ENCODE measurements at places on chromosomes 11 and 22. TPM values are rescaled to one million over a fixed set of nuclear protein-coding genes. Genes with fewer than 3 reads are reported as not detected.

- no peaks in the 10 kb centered on the region for H3K36me3 ChIP-seq
- H3K27me3 ChIP-seq: no peaks in the 10 kb centered on the region
- H3K4me1 ChIP-seq: peaks cover 4% of the 10 kb centered on the region
- H3K27ac ChIP-seq: no peak overlapping the region
- no peak for DNase-seq
Measured at GRCh38 chr11:27421819-27422494, 50.6 kb downstream of the LGR4 start.

GRCh38 chr11:12995188-12995587, 13.9 kb upstream of the RASSF10 start:
- no peaks in the 10 kb centered on the region for H3K27me3 ChIP-seq
- H3K4me3 ChIP-seq: no peak overlapping the region
- no peak overlapping the region for H3K27ac ChIP-seq

NAA40 gene
- 15.5 TPM for total RNA-seq

DNA sequence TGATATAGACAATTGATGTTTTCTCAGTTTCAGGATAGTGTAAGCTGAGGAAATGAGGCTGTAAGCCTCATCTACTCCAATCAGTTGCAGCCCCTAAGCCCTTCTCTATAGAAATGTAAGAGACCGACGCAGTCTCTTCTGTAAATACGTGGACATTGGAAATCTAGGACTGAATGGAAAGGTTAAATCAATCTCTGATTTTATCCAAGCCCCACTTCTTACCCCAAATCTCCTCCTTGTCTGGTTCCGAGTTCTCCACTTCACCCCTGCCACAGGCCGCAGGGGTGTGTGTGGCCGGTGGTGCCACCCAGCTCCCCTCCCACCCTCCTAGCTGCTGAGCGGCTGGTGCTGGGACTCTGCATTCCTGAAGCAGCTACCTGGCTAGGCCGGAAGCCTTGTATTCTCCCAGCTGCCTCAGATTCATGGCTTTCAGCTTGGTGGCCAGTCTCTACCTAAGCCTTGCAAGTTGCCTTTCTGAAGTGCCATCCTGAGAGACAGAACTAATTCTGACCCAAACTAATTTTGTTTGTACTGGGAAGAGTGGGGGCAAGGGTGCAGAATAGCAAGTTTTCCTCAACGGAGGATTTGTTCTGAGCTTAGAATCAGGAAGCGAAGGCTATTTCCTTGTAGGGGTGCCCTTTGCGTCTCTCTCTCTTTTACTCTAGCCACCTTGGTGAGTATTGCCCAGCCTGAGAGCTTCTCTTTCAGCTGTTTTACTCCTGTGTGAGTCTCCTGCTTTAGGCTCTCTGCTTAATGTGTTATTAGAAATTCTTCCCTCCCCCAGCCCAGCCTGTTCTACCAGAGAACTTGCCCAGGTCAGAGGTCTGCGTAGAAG, 749 bp downstream of the VWA5A start:
- peak overlapping the region; percentile 75 for H3K27ac ChIP-seq
- H3K4me1 ChIP-seq: peaks cover 30% of the 10 kb centered on the region
- DNase-seq: no peak
- peak overlapping the region; percentile 93 for H3K4me3 ChIP-seq
- H3K27me3 ChIP-seq: no peaks in the 10 kb centered on the region

DNA sequence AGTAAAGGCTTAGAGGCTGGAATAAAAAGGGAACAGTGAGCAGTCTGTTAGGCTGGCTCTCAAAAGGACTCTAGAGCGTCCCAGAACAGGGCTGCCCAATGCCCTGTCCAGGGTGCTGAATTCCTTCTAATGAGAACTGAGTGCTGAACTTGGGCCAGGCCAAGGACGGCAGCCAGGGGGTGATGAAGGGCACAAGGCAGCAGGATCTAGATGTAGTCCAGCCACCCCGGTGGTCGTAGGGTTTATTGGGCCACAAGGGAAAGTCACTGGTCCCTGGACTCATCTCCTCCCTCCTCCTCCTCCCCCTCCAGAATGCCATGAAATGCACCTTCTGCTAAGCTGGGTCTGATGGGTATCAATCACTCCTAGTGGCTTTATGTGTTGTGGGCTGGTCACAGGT, 19.2 kb downstream of the NPTXR start:
- H3K27me3 ChIP-seq: no peaks in the 10 kb centered on the region
- no peak overlapping the region for H3K27ac ChIP-seq
- peaks cover 6% of the 10 kb centered on the region for H3K36me3 ChIP-seq
- no peak overlapping the region for H3K4me3 ChIP-seq

DNA sequence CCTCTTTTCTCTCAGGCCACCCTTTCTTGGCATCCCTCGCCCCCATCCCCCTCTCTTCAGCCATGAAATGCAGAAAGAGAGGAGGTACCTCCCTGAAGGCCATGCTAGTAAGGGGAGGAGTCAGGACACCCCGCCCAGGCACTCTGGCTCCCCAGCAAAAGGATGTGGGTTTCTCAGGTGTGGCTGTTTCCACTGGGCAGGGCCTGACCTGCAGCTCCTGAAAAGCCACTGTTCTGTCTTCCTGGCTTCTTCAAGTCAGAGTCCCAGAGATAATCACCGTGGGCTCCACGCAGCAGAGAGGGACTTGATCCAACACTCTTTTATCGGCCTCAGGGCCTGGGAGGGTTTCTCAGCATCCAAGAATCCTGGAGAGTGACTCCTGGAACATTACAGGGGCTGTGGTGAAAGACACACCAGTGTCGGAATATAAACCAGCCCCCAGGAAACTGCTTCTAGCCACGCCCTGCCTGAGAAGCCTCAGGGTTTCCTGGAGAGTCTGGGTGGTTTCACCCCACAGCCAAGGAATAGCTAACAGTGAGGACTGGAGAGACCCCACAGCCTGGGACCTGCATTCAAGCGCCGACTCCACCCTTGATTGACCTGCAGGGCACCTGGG, 45.7 kb upstream of the TSPAN18 start:
- H3K27ac ChIP-seq: no peak overlapping the region
- no peaks in the 10 kb centered on the region for H3K4me1 ChIP-seq
- H3K27me3 ChIP-seq: no peaks in the 10 kb centered on the region

- H3K4me3 ChIP-seq: no peak overlapping the region
- DNase-seq: no peak
- no peaks in the 10 kb centered on the region for H3K27me3 ChIP-seq
- no peaks in the 10 kb centered on the region for H3K4me1 ChIP-seq
- H3K27ac ChIP-seq: no peak overlapping the region
Measured at GRCh38 chr11:8023831-8024555, 36.9 kb downstream of the EIF3F start.

DNA sequence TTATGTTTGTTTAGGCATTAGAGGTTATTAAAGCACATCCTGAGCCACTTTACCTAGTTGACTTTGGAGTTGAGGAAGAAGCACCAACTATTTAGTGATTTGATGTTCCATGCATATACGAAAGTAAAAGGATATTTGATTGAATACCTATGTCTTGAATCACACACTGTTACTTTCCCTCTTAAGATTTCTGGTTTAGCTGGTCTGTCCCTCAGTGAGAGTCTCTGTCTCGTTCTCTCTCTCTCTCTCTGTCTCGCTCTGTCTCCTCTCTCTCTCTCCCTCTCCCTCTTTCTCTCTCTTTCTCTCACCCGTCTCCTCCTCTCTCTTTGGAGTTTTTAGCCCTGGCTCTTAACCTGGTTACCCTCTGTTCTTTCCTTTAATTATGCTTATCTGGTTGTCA, 11.0 kb downstream of the CTNND1 start:
- no peak overlapping the region for H3K27ac ChIP-seq
- no peaks in the 10 kb centered on the region for H3K36me3 ChIP-seq
- peaks cover 70% of the 10 kb centered on the region for H3K4me1 ChIP-seq
- H3K4me3 ChIP-seq: no peak overlapping the region
- no peak for DNase-seq
- no peaks in the 10 kb centered on the region for H3K27me3 ChIP-seq

GRCh38 chr22:17077255-17077654, 7.5 kb upstream of the IL17RA start:
- H3K4me3 ChIP-seq: no peak overlapping the region
- DNase-seq: no peak
- H3K4me1 ChIP-seq: no peaks in the 10 kb centered on the region
- H3K27ac ChIP-seq: no peak overlapping the region
- no peaks in the 10 kb centered on the region for H3K27me3 ChIP-seq
- no peaks in the 10 kb centered on the region for H3K36me3 ChIP-seq

KCNA4 gene
- 0.21 TPM for total RNA-seq

HEPHL1 gene
- total RNA-seq: not detected

- DNase-seq: no peak
- no peak overlapping the region for H3K27ac ChIP-seq
- H3K36me3 ChIP-seq: no peaks in the 10 kb centered on the region
- H3K4me1 ChIP-seq: no peaks in the 10 kb centered on the region
Measured at GRCh38 chr11:21588754-21589153, 604.1 kb upstream of the ANO5 start.

- no peak overlapping the region for H3K4me3 ChIP-seq
- no peak overlapping the region for H3K27ac ChIP-seq
- no peaks in the 10 kb centered on the region for H3K4me1 ChIP-seq
- H3K36me3 ChIP-seq: peaks cover 25% of the 10 kb centered on the region
- H3K27me3 ChIP-seq: no peaks in the 10 kb centered on the region
Measured at GRCh38 chr22:26450453-26451185, 21.6 kb downstream of the ASPHD2 start.

DNA sequence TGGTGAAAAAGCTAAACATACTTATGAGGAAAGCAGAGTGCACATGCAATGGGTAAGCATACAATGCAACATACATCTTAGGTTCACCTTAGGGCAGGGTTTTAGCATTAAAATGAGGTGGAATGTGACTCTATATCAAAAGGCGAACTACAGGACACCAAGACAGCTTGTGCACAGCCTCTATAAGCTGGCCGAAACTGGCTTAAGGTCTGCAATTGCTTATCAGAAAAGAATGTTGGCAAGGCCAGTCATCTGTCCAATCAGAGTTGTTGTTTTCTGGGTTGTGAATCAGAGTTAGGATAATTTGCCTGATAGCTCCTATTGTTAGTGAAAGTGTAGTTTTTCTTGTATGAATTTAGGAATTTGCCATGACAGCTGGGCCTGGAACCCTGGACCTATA, 76.5 kb downstream of the LRRC4C start:
- H3K4me3 ChIP-seq: no peak overlapping the region
- no peaks in the 10 kb centered on the region for H3K4me1 ChIP-seq
- DNase-seq: no peak

GGTLC2 gene
- total RNA-seq: not detected

DNA sequence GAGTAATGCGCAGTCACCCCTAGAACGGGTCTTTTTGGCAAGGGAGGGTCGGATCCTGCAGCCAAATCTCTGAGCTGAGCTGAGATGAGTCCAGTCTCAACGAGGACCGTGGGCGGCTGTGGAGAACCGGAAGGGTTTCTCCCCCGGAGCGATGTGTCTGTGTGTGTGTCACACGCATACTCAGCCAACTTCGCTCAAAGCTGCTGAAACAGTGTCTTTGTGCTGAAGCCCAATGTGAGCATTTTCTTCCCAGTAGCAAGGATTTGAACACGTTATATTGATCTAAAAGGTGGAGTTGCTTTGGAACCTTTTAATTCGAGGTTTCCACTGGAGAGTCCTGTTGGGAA, 1.4 kb upstream of the CELSR1 start:
- peaks cover 9% of the 10 kb centered on the region for H3K27me3 ChIP-seq
- H3K27ac ChIP-seq: no peak overlapping the region
- H3K36me3 ChIP-seq: no peaks in the 10 kb centered on the region

DNA sequence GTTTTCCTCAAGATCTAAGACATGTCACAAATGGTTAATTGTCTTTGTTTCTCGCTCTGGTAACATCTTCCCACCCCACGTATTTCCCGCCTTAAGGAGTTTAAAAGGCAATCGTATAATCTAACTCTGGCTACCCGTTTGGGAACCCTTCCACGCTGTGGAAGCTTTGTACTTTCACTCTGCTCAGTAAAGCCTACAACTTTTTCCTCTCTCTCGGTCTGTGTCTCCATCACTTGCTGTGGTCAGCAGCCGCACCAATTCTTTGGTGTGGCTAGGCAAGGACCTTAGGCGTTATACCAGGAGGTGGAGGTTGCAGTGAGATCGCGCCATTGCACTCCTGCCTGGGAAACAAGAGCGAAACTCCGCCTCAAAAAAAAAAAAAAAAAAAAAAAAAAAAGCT, 1430.1 kb downstream of the LRRC4C start:
- H3K36me3 ChIP-seq: no peaks in the 10 kb centered on the region
- H3K27ac ChIP-seq: no peak overlapping the region
- no peak overlapping the region for H3K4me3 ChIP-seq

GRCh38 chr11:76248210-76248609, 41.9 kb upstream of the WNT11 start:
- no peaks in the 10 kb centered on the region for H3K36me3 ChIP-seq
- H3K4me3 ChIP-seq: no peak overlapping the region
- no peaks in the 10 kb centered on the region for H3K27me3 ChIP-seq
